Adipocyte (in vitro differentiated cells): ENCODE measurements at places on chromosomes 3 and 15.

DNA sequence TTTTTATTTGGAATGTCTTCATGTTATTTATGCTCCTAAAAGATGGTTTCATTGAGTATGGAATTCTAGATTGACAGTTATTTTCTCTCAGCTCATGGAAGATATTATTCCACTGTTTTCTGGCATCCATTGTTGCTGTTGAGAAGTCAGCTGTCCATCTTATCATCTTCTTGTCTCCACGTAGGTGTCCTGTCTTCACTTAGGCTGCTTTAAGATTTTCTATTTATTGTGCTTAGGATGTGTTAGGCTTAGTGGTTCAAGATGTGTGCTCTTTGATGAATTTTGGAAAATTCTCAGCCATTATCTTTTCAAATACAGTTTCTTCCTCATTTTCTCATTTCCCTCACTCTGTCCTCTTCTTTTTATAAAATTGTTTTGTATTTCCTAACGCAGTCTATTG, 52.0 kb downstream of the SNRK start:
- DNase-seq: no peak

DNA sequence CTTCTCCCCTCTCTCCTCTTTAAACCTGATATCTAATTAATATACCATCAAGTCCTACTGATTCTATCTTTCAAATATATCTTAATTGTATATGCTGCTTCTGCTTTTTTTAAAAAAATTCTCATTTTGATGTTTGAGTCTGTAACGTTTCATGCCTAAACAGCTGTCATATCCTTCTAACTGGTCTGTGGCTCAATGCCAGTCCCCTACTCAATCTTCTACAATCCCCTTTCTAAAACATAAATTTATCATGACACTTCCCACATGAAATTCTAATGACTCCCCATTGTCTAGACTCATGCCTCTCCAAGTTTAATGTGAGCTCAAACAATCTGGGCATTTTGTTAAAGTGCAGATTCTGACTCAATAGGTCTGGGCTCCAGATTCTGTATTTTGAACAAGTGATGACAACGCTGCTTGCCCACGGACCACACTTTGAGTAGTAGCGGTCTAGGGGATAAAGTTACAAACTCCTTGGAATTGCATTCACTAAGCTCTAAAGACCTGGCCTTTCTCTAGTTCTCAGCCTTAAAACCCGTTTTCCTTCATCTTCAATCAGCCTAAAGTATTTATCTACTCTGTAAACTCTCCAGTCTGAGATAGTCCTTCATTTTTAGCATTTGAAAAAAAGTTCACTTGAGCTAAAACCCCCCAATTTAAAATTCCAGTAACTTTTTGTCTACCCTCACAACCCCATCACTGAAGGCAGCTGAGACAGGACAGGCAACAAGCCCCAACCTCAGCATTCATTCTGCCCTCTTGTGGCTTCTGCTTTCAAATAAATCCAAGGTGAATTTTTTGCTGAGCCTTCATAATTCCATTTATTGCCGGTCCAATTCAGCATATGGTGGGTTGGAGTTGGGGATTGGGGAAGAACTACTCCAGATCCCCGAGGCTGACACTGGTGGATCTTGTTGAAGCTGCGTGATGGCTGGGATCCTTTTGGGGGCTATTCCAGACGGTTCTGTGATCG, 88.1 kb upstream of the THRB start:
- DNase-seq: peak; percentile 63

DNA sequence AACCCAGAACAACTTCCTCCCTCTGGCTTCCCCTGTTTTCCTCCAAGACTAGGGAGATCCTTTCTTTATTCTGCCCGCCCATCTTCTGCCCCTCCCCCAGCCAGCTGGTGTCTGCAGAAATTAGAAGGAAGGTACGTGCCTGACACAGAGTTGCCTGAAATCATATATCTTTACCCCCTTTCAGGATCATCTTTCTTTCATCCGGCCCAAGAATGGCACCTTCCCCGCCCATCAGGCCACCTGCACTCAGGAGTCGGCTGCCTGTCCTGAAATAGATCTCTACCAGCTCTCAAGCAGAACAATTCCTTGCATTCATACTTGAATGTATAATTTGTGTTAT, 133.7 kb downstream of the VGLL4 start:
- no peak for DNase-seq

DNA sequence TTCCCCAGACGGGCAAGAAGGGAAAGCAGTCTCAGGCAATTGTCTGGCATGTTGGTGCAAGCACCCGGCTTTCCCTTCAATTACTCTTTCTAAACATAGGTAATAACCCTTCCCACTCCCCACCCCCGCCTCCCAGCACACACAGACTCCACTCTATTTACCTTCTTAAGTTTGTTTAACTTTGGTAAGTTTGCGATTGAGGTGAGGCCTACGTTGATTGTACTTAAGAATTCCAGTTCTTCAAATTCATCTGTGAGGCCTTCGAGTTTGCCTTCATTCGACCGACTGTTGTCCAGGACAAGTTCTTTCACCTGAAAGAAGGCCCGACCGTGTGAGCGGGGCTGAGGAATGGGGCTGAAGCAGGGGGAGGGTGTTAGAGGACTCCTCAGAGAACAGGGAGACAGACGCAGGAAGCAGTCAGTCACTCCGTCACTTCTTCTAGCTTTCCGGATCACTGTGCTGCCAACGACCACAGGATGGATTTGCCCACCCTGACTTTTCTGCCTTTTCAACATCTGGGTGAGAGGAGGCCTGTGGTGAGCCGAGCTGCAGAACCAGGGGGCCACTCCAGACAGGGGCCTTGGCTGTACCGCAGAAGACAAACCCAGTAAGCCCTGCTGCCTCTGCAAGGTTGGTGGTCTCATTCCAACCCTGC, 33.0 kb downstream of the ANP32A start:
- DNase-seq: no peak

DNA sequence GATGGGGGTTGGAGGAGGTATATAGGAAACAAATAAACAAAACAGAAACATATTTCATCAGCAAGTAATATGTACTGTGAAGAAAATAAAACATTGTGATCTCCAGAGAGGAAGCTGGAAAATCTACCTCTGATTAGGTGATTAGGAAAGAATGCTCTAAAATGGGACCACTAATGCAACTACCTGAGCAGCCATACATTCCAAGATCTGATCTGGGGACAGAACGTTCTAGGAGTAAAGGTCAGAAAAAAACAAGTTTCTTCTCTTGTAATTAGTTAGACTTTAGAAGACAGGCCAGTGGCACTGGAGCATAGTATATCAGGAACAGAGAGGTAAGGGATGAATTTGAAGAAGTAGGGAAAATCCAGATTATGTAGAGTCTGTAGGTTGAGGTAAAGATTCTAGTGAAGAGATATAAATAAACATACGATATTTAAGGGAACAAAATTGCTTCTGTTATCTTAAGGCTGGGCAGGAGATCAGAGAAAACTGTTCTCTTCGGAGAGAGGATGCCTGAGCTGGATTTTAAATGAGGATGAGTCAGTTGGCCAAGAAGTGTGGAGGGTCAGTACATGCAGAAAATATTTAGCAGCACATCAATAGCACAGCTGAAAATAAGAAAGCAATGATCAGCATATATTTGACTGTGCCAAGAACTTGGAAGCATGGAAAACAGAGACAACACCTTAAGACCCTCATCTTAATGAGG, 429.5 kb downstream of the NLGN1 start:
- DNase-seq: peak; percentile 19
